ENCODE measurements at places on chromosomes 1 and 21. TPM values are rescaled to one million over a fixed set of nuclear protein-coding genes. Genes with fewer than 3 reads are reported as not detected.

The CELSR2 gene
- total RNA-seq, result 1.2 TPM

The TMEM61 gene
- 0.04 TPM for total RNA-seq

The TMIGD3 gene
- total RNA-seq, result 0.22 TPM

The PLOD1 gene
- 118 TPM for total RNA-seq

The LYPD8 gene
- not detected for total RNA-seq

The ARHGEF16 gene
- 0.40 TPM for total RNA-seq

The SDF4 gene
- 57.2 TPM for total RNA-seq

The PTPN22 gene
- 0.35 TPM for total RNA-seq

GRCh38 chr1:200343874-200344273 is 66.0 kb downstream of the ZNF281 start:
- H3K36me3 ChIP-seq, result no peaks in the 10 kb centered on the region
- H3K4me1 ChIP-seq, result no peaks in the 10 kb centered on the region
- no peak overlapping the region for H3K27ac ChIP-seq
- H3K4me3 ChIP-seq, result no peak overlapping the region

- peaks cover 3% of the 10 kb centered on the region for H3K4me1 ChIP-seq
- H3K4me3 ChIP-seq, result no peak overlapping the region
- H3K27me3 ChIP-seq, result peaks cover 20% of the 10 kb centered on the region
- peak; percentile 23 for DNase-seq
Observed at GRCh38 chr1:151710187-151710840, 6.3 kb downstream of the CELF3 start.
